Naive thymus-derived CD4-positive, alpha-beta T cell (primary cell): ENCODE measurements at places on chromosomes 12 and 14.

GRCh38 chr12:100499416-100499815 lies 25.8 kb downstream of the NR1H4 start:
- no peak overlapping the region for H3K27ac ChIP-seq
- H3K27me3 ChIP-seq, result no peaks in the 10 kb centered on the region
- DNase-seq, result no peak
- H3K4me1 ChIP-seq, result no peaks in the 10 kb centered on the region
- H3K36me3 ChIP-seq, result no peaks in the 10 kb centered on the region

- no peaks in the 10 kb centered on the region for H3K4me1 ChIP-seq
- no peak overlapping the region for H3K27ac ChIP-seq
- H3K36me3 ChIP-seq, result no peaks in the 10 kb centered on the region
- DNase-seq, result no peak
Observed at GRCh38 chr12:42704340-42704739, 114.8 kb upstream of the PRICKLE1 start.

GRCh38 chr14:67265131-67265530 lies 23.9 kb downstream of the PALS1 start:
- no peak for DNase-seq
- no peak overlapping the region for H3K4me3 ChIP-seq
- H3K4me1 ChIP-seq, result no peaks in the 10 kb centered on the region
- no peaks in the 10 kb centered on the region for H3K27me3 ChIP-seq

GRCh38 chr12:46230306-46230705 lies 38.5 kb downstream of the SLC38A1 start:
- no peak overlapping the region for H3K4me3 ChIP-seq
- no peak for DNase-seq
- no peaks in the 10 kb centered on the region for H3K27me3 ChIP-seq
- H3K36me3 ChIP-seq, result no peaks in the 10 kb centered on the region
- no peak overlapping the region for H3K27ac ChIP-seq
- H3K4me1 ChIP-seq, result no peaks in the 10 kb centered on the region

- no peak overlapping the region for H3K27ac ChIP-seq
- H3K27me3 ChIP-seq, result no peaks in the 10 kb centered on the region
- no peaks in the 10 kb centered on the region for H3K4me1 ChIP-seq
Observed at GRCh38 chr14:80776657-80777056, 164.9 kb downstream of the CEP128 start.

DNA sequence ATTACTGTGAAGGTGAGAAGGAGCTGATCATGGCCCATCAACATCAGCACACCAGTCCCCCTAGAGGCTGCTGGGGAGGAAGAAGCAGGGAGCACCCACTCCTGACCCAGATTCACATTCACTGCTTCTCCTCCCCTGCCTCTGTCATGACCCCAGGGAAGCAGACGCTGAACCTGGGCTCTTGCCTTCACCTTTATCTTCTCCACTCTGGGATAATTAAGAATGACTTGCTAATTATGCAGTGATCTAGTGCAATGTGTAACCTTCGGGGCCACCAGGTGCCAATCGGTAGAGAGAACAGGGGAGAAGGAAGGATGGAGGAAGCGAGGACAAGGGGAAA lies 44.4 kb upstream of the IQSEC3 start:
- DNase-seq, result no peak
- H3K4me3 ChIP-seq, result no peak overlapping the region
- peaks cover 3% of the 10 kb centered on the region for H3K4me1 ChIP-seq
- H3K27me3 ChIP-seq, result no peaks in the 10 kb centered on the region

- no peaks in the 10 kb centered on the region for H3K27me3 ChIP-seq
- no peak for DNase-seq
- H3K27ac ChIP-seq, result no peak overlapping the region
- H3K4me3 ChIP-seq, result no peak overlapping the region
- H3K4me1 ChIP-seq, result no peaks in the 10 kb centered on the region
- no peaks in the 10 kb centered on the region for H3K36me3 ChIP-seq
Observed at GRCh38 chr12:130469552-130469951, 131.9 kb downstream of the PIWIL1 start.

- H3K27me3 ChIP-seq, result no peaks in the 10 kb centered on the region
Observed at GRCh38 chr12:104219908-104220404, 4.4 kb downstream of the TXNRD1 start.

- H3K27ac ChIP-seq, result no peak overlapping the region
- peaks cover 7% of the 10 kb centered on the region for H3K4me1 ChIP-seq
- H3K36me3 ChIP-seq, result peaks cover 30% of the 10 kb centered on the region
- DNase-seq, result no peak
- H3K4me3 ChIP-seq, result no peak overlapping the region
Observed at GRCh38 chr14:91793704-91794103, 61.8 kb upstream of the CATSPERB start.

- H3K36me3 ChIP-seq, result no peaks in the 10 kb centered on the region
- DNase-seq, result no peak
- H3K27ac ChIP-seq, result no peak overlapping the region
- H3K27me3 ChIP-seq, result no peaks in the 10 kb centered on the region
- H3K4me3 ChIP-seq, result no peak overlapping the region
Observed at GRCh38 chr12:43029971-43030370, 440.4 kb upstream of the PRICKLE1 start.

DNA sequence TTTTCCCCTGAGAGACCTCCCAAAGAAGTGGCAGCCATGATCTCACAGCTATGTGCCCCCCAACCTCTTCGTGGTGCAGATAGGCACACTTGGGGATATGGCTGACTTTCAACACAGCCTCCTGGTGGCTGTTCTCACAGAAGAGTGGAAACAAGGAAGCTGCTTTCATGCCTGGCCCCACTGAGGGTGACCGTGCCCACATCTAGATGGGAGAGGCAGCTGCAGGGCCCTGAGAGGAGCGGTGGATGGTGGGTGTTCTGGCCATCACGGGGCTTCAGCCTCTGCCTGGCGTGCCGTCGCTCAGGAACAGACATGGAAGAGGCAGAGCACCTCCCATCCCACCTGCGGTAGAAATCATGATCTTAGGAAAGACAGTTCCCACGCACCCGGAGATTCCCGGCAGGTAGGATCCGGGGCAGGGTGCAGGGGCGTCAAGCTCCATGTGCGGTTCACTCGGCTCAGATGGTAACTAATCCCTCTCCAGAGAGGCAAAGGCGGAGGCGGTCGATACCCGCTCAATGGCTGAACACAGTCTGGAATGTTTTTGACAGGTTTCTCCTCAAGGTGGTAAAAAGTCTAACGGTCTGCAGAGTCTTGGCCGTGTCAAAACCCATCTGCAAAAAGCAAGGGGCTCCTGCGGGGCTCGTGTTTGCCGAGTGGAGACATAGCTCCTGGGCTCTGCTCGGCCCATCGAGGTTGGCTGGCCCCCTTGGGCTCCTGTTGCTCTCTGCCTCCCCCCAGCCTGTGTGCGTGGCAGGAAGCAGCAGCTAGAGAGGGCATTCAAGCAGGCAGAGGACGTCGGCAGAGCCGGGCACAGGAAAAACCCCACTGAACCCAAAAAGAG lies 225.2 kb upstream of the RTL1 start:
- no peaks in the 10 kb centered on the region for H3K4me1 ChIP-seq
- H3K27me3 ChIP-seq, result no peaks in the 10 kb centered on the region
- no peak overlapping the region for H3K4me3 ChIP-seq
- DNase-seq, result no peak

DNA sequence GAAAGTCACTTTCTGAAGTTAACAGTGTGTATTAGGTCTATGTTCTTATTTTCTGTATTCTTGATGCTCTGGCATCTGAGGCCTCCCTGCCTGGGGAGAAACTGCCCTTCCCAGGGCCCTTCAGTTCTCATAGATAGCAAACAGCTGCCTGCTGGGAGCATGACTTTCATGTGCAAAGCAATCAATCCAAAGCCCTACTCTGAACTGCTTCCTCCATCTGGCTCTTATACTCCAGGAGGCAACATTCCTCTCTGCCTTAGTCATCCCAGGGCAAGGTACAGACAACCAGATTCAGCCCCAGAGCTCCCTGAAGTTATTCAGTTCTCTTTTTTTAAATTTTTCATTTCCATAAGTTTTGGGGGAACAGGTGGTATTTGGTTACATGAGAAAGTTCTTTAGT lies 41.7 kb upstream of the RIN3 start:
- no peaks in the 10 kb centered on the region for H3K27me3 ChIP-seq
- H3K27ac ChIP-seq, result no peak overlapping the region
- no peak overlapping the region for H3K4me3 ChIP-seq
- H3K36me3 ChIP-seq, result no peaks in the 10 kb centered on the region

DNA sequence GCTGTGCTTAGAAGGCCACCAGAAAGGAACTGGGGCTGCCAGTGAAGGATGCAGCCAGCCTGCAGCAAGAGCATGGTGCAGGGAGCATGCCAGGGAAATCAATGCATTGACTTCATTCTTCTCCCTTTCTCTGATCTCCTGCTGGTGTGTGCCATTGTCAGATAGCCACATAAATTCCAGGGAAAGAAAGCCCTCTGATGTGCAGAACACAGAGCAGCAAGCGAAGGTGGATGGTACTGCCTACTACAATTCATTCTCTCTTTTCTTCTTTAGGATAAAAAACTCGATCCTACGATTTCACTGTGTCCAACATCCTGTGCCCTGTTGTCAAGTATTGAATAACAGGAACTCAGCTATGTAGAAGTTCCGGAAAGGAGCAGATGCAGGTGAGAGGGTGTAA lies 446.7 kb upstream of the TMEM132C start:
- H3K27ac ChIP-seq, result no peak overlapping the region
- no peaks in the 10 kb centered on the region for H3K36me3 ChIP-seq
- no peaks in the 10 kb centered on the region for H3K27me3 ChIP-seq
- no peak overlapping the region for H3K4me3 ChIP-seq
- DNase-seq, result no peak

DNA sequence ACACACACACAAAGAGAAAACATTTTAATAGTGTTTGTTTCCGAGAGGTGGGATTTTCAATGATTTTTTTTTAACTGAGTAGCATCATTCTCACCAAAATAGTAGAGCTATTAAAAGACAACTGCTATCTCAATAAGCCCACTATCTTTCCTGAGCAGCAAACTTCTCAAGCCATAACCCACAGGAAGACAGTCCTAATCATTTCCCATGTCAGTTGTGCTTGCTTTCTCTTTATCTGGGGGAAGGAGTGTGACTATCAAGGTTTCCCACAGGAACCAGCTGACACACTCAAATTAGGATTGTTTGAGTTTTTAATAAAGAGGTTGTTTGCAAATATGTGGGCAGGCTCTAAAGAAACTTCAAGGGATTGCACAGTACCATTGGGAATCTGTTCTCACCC lies 4.9 kb upstream of the MAX start:
- H3K27me3 ChIP-seq, result no peaks in the 10 kb centered on the region
- no peak for DNase-seq
- H3K4me1 ChIP-seq, result peaks cover 7% of the 10 kb centered on the region
- H3K4me3 ChIP-seq, result no peak overlapping the region

DNA sequence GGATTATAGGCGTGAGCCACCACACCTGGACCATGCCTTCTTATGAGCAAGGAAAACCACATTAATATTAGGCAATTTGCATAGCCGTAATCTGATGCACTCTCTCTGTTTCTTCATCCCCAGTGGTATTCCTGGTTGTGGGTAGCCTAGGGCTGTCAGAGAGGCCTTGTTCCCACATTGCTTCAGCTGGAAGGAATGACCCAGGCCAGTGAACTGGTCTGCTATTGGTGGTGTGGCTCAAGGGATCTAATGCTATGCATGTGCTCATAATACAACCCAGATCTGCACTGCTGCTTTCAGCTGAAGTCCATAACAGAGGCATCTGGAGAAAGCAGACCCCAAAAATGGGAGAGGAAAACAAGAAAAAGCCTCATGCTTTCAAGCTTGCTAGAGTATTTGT lies 33.1 kb upstream of the G2E3 start:
- H3K36me3 ChIP-seq, result no peaks in the 10 kb centered on the region
- no peaks in the 10 kb centered on the region for H3K27me3 ChIP-seq
- H3K27ac ChIP-seq, result no peak overlapping the region
- no peak overlapping the region for H3K4me3 ChIP-seq
- peaks cover 4% of the 10 kb centered on the region for H3K4me1 ChIP-seq
- no peak for DNase-seq

DNA sequence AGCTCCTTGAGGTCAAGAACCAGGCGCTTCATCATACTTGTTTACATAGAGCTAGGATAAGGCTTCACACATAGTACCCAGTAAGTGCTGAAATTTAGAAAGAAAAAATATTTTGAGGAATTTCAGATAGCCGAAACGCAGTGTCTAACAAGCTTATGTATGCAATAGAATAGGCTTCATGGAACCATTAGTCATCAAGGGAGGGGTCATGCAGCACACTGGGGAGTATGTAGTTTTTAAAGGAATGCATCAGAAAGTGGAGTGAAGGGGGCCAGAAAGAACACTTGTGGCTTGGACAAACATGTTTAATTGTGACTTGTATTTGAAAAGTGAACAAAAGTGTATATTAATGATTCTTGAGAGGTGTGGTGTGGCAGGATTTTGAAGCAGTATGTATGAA lies 38.1 kb downstream of the DBX2 start:
- H3K36me3 ChIP-seq, result no peaks in the 10 kb centered on the region
- no peaks in the 10 kb centered on the region for H3K4me1 ChIP-seq
- DNase-seq, result no peak
- no peak overlapping the region for H3K4me3 ChIP-seq

GRCh38 chr14:70955543-70956480 lies 48.6 kb downstream of the PCNX1 start:
- no peak overlapping the region for H3K27ac ChIP-seq
- no peaks in the 10 kb centered on the region for H3K36me3 ChIP-seq
- H3K27me3 ChIP-seq, result no peaks in the 10 kb centered on the region
- no peak overlapping the region for H3K4me3 ChIP-seq
- no peak for DNase-seq

DNA sequence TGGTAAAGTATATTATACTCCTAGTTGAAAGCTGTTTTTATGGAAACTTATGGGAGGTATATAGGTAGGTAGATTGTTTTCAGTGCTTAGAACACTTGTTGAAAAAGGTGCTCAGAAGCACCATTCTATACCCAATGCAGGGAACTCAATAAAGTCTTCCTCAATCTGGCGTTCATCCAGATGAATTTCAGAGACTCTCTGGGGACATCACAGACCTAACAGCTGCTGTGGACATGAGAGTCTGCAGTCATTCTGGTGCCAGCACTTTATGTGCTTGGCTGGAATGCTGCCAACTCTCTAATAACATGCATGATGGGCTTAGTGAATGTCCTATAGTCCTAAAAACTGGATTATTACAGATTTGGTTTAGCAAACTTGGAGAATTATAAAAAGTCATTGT lies 115.9 kb downstream of the NTN4 start:
- H3K36me3 ChIP-seq, result no peaks in the 10 kb centered on the region
- no peaks in the 10 kb centered on the region for H3K4me1 ChIP-seq
- DNase-seq, result no peak
- H3K27me3 ChIP-seq, result no peaks in the 10 kb centered on the region

DNA sequence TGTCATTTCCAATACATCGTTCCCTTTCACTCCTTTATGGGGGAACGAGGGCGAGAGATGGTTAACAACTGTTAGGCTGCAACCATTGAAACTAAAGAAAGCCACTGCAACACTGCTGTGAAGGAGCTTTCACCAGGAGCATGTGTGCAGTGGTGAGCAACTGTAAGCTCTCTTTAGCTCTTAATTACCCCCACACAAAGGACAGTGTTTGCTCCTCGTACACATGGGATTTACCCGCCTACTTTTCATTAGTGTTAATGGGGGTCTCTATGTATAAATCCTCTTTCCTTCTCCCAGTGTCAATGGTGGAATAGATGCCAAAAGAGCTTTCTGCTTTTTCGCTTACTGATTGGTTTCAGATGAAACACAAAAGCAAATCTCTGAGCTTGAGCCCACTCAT lies 343.1 kb downstream of the FLRT2 start:
- no peaks in the 10 kb centered on the region for H3K27me3 ChIP-seq
- H3K36me3 ChIP-seq, result no peaks in the 10 kb centered on the region
- DNase-seq, result no peak
- H3K4me3 ChIP-seq, result no peak overlapping the region
- no peak overlapping the region for H3K27ac ChIP-seq

GRCh38 chr12:125685915-125686314 lies 620.7 kb downstream of the AACS start:
- no peak overlapping the region for H3K4me3 ChIP-seq
- no peaks in the 10 kb centered on the region for H3K36me3 ChIP-seq
- no peaks in the 10 kb centered on the region for H3K27me3 ChIP-seq
- H3K4me1 ChIP-seq, result no peaks in the 10 kb centered on the region
- H3K27ac ChIP-seq, result no peak overlapping the region
- no peak for DNase-seq
